C1 segment of cervical spinal cord (tissue), 14 donors: ENCODE measurements at places on chromosomes 7 and 10.

- no peak for DNase-seq
These were observed 1.6 kb upstream of the ORAI2 start for GRCh38 chr7:102431617-102432298.

DNA sequence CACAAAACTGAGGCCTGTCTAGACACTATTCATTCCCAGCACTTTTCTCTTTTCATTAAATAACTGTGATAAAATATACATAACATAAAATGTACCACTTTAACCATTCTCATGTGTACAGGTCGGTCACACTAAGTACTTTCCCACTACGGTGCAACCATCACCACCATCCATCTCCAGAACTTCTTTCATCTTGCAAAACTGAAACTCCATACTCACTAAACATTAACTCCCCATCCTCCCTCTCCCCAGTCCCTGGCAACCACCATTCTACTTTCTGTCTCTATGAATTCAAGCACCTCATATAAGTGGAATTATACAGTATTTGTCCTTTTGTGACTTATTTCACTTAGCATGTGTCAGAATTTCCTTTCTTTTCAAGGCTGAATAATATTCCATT is 53.0 kb downstream of the ARHGAP12 start:
- DNase-seq: no peak

GRCh38 chr10:75733135-75733890 is 301.9 kb downstream of the LRMDA start:
- DNase-seq: no peak

- DNase-seq: no peak
These were observed 268.9 kb downstream of the SLC25A13 start for GRCh38 chr7:96052860-96053470.
